ENCODE measurements at places on chromosomes 4 and X.

DNA sequence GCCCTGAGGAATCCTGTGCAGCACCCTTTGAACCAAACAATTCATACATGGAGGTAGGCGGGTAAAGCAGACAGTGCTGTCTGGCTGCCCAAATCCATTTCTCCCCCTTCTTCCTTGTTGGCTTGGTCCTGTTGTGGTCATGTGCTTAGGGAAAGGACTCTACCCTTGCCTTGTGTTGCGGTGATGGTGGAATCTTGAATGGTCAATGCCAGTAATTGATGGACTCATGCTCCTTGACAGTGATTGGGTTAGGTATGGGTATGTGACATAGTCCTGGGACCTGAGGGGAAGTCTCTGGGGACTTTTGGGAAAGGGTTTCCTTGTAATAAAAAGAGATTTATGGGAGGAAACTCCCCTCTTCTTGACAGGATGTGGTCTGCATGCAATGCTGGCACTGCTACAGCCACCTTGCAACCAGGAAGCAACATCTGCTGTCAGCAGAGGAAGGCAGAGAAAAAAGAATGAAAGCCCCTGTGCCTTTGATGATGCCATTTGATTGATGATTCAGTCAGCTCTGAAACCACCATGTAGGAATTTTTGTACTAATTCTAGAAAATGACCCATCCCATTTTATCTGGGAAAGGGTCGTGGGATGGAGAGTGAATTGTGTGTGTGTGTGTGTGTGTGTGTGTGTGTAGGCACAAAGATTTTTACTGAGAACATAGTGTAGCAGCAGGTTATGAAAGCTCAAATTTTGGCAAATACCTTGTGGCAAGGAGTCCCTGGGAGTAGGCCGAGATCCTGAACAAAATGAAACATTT is 30.0 kb upstream of the HUWE1 start:
- peak; percentile 26 for DNase-seq

DNA sequence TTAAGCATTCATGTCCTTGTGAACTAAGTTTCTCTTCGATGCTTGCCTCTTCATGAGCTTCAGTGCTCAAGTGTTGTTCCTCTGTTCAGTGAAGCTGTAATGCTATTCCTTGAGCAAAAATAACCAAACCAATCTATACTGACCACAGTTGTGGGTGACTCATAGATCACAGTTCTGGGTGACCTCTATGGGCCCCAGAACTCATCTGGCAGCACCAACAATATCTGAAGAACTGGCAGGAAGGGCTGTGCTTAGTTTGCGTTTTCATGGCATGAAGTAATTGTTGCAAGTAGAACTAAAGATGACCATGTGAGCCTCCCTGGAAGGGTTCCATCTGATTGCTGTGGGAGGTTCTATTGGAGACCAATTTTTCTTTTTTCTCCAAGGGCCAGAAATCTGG is 106.2 kb downstream of the CCNG2 start:
- DNase-seq: no peak

- DNase-seq: no peak
Observed at GRCh38 chr4:118077767-118078105, 43.5 kb downstream of the NDST3 start.

DNA sequence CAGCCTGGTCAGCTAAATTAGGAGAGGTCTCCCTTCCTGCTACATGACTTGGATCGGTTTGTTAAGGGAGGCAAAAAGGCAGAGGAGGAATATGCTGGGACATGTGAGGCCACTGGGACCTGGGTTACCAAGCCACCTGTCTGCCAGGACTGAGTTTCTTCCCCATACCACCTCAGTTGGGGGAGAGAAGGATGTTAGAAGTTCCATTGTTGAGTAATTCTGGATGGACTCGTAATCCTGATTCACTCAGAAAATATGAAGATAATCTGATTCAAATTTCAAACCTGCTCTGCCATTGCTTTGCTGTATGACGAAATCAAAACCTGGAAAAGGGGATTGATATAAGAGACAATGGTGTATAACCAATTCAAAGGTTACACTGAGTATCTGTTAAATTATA is 97.4 kb upstream of the S100G start:
- DNase-seq: no peak

DNA sequence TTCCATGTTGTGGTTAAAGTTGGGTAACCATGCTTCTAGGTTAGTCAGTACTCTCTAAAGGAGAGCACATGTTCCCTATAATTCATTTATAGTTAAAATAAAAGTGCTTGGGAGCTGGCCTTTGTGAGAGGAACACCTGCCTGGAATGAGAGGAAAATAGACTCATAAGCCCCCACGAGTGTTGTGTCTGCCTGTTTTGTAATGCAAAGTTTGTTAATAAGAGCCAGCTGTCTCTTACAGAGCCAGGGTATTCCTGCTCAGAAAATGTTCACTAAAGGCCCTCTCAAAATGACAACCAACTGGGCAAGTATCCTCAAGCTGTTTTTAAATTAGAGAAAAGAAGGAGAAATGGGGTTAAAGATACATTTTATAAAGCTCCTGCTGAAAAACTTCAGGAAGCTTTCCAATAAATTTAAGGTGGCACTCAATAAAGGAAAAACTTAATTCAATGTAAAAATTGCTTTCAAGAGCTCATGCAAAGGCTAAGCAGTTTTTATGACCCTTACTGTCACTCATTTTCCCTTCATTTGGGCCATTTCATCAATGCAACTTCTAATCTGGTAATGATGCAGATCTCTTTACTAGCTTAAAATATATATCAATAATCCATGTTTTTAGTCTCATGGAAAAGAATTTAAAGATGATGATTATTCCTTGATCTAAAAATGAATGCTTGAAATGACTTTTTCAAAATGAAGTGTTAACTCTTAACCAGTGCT is 793.6 kb downstream of the STPG2 start:
- DNase-seq: no peak

DNA sequence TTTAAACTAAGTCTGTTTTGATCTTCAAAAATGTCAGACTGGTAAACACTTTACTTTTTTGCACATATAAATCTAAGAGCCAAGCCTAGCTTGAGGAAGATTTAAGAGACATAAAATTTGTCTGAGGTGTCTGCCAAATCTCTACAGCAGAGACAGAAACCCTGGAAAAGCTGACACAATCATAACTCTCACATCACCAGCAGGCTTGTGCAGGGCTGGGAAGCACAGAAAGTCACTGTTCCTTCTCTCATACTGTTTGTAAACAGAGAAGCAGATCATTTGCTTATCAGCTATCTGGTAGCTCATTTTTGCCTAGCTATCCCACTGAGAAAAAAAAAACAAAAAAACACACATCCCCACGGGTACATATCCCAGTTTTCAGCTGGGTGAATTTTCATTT is 7.0 kb downstream of the ENOX2 start:
- DNase-seq: no peak

DNA sequence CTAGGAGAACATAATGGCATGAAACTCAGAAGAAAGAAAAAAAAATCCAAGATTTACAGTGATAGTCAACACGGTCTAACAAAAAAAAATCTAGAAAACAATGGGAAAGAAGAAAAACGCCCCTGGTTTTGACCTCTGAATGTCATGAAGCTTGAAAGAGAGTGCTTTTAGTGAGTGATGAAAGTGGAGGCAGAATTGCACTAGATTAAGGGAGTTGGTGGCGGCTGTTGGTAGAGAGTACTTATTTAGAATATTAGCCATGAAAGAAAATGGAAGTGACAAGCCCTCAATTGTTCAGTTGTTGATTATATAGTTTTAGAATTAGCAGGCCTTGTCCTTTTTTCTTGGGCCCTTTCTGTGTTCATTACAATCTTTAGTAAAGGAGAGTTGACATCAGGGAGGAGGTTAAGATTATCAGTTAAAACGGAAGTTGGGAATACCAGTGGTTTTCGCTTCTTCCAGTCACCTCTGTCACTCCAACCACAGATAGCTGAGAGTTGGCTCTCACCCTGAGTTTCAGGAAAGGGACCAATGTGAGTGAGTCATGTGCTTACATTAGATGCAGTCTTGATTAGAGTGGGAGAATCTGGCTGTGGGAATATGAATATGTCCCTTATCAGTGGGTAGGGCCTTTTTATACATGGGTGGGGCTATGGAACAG is 29.7 kb downstream of the EREG start:
- DNase-seq: no peak

All from effector memory CD8-positive, alpha-beta T cell (primary cell).